ENCODE measurements at places on chromosomes 3 and 15.
A peak's percentile ranks its signal among the peaks of the same experiment; 100 is the strongest.

DNA sequence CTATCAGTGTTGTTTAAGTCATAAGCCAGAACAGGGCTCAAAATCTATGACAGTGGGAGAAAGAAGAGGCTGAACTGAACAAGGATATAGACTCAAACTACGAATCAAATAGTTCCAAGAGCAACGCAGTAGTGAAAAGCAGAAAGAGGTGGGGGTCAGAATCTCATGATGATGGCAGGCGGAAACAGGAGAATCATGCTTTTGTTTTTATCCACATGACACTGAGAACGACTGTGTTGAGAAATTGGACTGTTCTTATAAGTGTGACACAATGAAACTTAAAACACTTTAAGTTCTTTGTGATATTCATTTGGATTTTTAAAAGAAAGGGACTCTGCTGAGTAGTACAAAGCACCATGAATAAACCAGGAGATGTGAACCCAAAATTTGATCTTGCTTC is 309.4 kb downstream of the ULK4 start:
- DNase-seq, result no peak

DNA sequence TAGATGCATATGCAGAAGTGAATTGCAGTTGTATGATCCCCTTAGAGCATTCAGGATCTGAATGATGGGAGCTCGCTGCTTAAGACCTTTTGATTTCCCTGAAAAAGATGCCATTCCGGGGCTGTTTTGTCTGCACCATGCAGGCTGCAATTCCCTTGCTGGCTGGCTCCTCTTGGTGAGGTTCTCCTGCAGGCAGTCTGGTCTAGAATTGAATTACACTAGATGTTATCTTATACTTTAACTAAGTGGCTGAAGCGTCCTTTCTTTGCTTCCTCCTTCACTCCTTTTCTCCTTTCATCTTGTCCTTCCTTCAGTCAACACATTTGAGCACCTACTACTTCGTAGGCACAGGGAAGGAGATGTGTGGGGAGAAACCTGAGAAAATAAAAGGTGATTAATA is 18.6 kb upstream of the MYZAP start:
- peak; percentile 90 for DNase-seq

GRCh38 chr3:98705212-98705611 is 57.9 kb upstream of the ST3GAL6 start:
- no peak for DNase-seq

- no peak for DNase-seq
Observed at GRCh38 chr3:139780593-139780992, 102.8 kb upstream of the NMNAT3 start.

- DNase-seq, result no peak
Observed at GRCh38 chr3:171430530-171430929, 29.7 kb downstream of the TNIK start.

DNA sequence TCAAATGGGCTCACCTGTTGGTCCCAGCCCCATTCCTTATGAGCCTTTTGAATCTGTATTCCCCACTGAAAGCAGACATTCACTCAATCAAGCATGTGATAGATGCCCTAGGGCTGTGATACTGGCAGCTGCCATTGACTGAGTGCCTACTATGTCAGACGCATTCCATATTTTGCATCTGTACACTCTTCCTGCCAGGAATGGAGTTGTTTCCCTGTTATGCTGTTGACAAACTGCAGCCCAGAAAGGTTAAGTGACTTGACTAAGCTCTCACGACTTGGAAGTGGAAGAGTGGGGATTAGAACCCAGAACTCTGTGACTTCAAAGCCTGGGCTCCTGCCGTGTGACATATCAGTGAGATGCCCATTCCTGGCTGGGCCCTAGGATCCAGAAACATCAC is 211.4 kb downstream of the RPLP1 start:
- no peak for DNase-seq

GRCh38 chr3:185750702-185751101 is 74.1 kb downstream of the IGF2BP2 start:
- DNase-seq, result no peak

- DNase-seq, result no peak
Observed at GRCh38 chr3:158100681-158101080, 5.5 kb downstream of the SHOX2 start.

DNA sequence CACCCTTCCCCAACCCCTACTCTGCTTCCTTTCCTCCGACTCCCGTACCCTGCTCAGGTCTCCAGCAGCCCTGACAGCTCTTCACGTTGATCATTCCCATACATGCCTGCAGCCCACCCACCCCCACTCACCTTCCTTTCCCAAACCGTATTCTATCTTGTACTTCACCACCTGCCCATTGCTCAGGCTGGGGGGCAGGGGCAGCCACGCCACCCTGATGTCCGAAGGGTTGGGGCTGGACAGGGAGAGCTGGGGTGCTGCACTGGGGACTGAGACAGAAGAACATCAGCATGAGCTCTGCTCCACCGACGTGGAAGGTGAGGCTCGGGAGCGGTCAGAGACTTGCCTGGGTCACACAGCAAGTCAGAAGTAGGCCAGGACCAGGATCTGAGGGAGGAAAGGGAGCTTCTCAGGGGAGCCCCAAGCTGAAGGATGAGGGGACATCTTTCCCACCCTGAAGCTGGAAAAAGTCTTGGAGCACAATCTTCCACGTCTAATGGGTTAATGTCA is 16.5 kb upstream of the IGDCC3 start:
- DNase-seq, result no peak

- DNase-seq, result no peak
Observed at GRCh38 chr3:124347418-124347817, 355.5 kb upstream of the ROPN1 start.

DNA sequence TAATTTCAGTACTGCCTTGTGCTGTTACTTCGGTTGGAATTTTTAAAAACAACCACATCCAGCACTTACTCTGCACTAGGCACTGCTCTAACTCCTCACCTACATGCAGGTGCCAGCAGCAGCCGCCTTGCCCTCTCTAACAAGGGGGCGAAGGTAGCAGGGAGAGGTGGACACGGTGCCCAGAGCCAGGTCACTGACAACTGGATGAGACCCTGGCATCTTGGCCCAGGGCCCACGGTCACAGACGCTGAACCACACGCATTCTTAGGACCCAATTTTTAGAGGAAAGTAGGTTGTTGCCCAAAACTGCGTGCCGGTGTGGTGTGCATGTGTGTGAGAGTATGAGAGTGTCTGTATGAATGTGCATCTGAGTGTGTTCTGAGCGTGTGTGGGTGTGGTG is 63.4 kb upstream of the GATA2 start:
- DNase-seq, result no peak

GRCh38 chr3:159499031-159499793 is 489.4 kb upstream of the IL12A start:
- no peak for DNase-seq

- DNase-seq, result no peak
Observed at GRCh38 chr3:171229173-171229572, 202.7 kb upstream of the SLC2A2 start.

GRCh38 chr3:38343797-38344594 is 2.6 kb upstream of the XYLB start:
- no peak for DNase-seq

GRCh38 chr3:12136371-12136770 is 22.3 kb downstream of the TIMP4 start:
- DNase-seq, result no peak

DNA sequence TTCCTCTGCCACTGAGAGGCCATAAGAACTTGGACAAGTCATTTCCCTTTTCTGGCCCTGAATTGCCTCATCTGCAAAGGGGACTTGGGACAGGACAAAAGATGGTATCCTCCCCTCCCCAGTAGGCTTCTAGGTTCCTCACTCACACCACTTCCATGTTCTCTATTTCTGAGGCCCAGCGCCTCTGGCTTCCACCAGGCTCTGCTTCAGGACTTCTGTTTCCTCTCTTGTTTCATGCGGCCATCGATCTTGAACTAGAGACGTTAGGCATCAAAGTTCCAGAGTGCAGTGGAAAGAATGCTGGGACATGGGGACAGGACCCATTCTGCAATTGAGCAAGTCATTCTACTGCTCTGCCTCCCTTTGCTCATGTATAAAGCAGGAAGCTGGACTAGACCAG is 1.7 kb downstream of the TM4SF4 start:
- no peak for DNase-seq

DNA sequence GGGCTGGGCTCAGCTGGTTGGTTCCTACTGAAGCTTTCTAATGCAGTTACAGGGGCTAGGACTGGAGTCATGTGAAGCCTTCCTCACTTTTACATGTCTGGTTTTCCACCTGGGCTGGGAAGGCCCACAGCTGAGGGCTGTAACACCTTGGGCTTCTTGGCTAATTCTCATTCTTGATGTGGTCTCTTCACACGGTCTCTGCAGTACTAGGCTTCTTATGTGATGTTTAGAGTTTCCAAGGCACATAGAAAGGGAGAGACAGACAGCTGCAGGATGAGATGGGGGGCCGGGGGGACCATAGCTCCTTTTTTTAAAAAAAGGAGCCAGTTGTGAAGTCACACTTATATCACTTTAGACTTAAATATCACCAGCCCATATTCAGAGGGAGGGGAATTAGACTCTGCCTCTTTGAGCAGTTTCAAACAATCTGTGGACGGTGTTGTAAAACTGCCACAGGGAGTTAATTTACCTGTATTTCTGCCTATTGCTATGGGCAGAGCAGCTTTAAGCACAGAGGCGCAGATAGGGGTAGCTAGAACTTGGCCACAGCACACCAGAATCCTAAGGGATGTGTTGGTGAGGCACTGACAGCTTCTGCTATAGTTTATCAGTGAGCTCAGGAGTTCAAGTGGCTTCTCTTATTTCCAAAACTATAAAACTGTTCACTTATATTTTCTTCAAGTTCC is 46.7 kb downstream of the NKIRAS1 start:
- DNase-seq, result no peak

GRCh38 chr3:52026041-52026440 is 30.3 kb downstream of the DUSP7 start:
- no peak for DNase-seq

GRCh38 chr3:9881441-9881840 is 1.4 kb upstream of the CIDEC start:
- DNase-seq, result no peak

- no peak for DNase-seq
Observed at GRCh38 chr3:44942202-44942921, 33.6 kb downstream of the ZDHHC3 start.

- peak; percentile 97 for DNase-seq
Observed at GRCh38 chr15:45198337-45199135, 10.8 kb upstream of the SHF start.

DNA sequence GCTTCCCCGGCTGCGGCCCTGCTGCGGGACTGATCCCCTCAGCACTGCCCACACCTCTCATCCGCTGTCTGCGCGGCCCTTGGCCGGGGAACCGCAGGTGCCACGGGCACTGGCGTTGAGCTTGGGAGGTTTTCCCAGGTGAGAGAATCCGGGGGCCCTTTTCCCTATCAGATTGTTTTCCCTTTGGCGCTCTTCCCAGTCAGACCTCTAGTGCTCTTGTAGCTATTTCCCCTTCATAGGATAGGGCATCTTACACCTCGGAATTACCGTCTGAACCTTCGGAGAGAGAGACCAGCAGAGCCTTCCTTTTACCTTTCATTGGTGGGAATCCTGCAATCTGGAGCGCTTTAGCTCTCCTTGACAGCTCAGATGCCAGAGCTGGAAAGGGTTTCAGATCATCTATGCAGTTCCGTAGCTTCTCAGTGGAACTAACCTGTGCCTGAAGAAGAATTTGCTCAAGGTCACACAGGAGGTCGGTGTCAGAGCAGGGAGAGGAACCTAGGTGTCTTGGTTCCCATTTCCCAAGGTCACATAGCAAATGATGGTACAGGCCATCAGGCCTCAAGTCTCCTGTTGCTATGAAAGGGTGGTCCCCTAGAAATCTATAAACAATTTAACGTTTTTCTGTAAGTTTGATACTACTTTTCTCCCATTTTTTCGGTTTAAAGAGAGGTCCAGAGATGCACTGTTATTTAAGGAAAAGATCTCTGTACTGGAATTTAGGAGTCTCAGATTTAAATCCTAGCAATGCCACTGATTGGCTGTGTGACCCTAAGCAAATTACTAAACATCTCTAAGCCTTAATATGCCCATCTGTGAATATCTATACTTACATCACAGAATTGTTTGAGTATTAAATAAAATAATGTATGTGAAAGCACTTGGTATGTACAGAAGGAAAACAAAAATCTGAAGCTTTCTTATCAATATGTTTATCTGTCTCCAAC is 916 bp downstream of the IDH3A start:
- DNase-seq, result no peak

- DNase-seq, result peak; percentile 27
Observed at GRCh38 chr3:169148448-169149348, 514.8 kb downstream of the MECOM start.

- no peak for DNase-seq
Observed at GRCh38 chr15:51576911-51577500, 45.6 kb downstream of the DMXL2 start.

- peak; percentile 39 for DNase-seq
Observed at GRCh38 chr15:41494922-41495735, 1.5 kb downstream of the ITPKA start.

- DNase-seq, result no peak
Observed at GRCh38 chr3:98709441-98709840, 53.7 kb upstream of the ST3GAL6 start.

DNA sequence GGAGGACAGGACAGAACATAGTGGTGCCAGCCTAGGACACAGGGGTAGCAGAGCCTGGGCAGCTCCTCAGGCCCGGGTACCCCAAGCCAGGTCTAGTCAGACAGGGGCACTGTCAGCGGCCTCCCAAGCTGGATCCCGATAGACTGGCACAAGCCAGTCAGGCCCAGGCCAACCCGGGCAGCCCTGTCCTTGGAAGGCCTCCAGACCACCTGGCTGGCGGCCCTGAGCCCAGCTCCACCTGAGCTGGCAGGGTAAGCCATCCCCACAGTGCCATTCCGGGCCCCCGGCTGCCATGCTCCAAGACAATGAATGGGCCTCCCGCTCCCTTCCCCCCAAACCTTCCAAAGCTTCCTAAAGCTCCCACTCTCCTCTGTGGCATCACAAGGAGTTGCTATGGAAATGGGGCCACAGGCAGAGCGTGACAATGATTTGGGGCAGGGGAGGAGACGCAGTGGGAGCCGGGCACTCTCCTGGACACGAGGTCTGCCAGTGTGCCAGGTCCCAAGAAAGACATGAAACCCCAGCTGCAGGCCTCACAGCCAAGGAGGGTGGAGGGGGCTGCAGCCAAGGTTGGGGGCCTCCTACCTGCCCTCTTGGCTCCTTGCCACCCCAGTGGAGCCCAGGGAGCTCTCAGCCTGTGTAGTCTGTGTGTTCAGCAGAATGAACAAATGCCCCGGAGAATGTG is 165.6 kb upstream of the LINGO1 start:
- DNase-seq, result no peak

DNA sequence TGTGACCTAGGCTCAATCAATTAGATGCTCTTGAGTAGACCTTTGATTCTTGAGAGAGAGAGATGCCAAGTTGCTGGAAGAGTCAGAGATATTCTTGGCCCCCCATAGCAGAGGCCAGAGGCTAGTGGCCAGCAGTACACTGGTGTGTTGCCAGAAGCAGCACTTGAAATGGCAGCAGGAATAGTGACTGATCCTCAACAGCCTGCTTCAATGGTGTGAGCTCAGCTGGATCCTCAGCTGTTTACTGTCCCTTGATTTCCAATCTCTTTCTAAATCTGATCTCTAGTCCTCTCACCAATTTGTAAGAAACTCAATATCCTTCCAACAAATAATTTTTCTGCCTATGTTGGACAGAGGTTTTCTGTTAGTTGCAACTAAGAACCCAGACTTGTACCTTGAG is 170.3 kb upstream of the CCDC54 start:
- DNase-seq, result no peak

Data from SK-N-DZ (cell line).